Neuronal stem cell (in vitro differentiated cells): ENCODE measurements at places on chromosomes 1 and 21.

GRCh38 chr21:42356046-42356445 lies 5.3 kb upstream of the TFF2 start:
- H3K4me1 ChIP-seq = no peaks in the 10 kb centered on the region
- no peak for DNase-seq
- no peak overlapping the region for H3K27ac ChIP-seq
- no peaks in the 10 kb centered on the region for H3K27me3 ChIP-seq
- H3K4me3 ChIP-seq = no peak overlapping the region

GRCh38 chr1:8879464-8879921 lies 1.0 kb upstream of the ENO1 start:
- H3K36me3 ChIP-seq = peaks cover 29% of the 10 kb centered on the region
- no peak overlapping the region for H3K27ac ChIP-seq
- peak overlapping the region; percentile 83 for H3K4me3 ChIP-seq

- H3K27me3 ChIP-seq = no peaks in the 10 kb centered on the region
- no peaks in the 10 kb centered on the region for H3K4me1 ChIP-seq
- no peak for DNase-seq
- H3K27ac ChIP-seq = no peak overlapping the region
These were observed 13.3 kb downstream of the FNBP1L start for GRCh38 chr1:93461236-93461635.

DNA sequence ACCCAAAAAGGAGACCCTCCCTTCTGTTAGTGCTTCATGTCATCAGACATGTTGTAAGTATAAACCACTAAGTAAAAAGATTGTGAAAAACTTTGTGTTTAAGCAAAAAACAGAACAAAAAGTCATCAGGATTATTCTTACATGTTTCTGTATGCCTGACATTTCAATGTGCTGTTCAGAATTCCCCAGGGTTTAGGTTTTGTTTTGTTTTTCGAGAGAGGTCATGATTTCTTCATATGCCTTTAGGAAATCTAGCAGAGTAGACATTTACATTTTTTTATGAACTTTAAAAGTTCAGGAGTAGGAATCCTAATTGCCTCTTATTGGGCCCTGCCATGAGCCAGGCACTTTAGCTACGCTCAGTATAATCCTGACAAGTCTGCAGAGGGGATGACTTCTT lies 85.3 kb downstream of the VPS13D start:
- no peaks in the 10 kb centered on the region for H3K27me3 ChIP-seq
- H3K4me1 ChIP-seq = peaks cover 2% of the 10 kb centered on the region
- no peak overlapping the region for H3K27ac ChIP-seq

GRCh38 chr1:17892225-17892624 lies 137.1 kb downstream of the ACTL8 start:
- DNase-seq = no peak
- no peak overlapping the region for H3K4me3 ChIP-seq
- H3K36me3 ChIP-seq = no peaks in the 10 kb centered on the region
- no peak overlapping the region for H3K27ac ChIP-seq

GRCh38 chr1:24374891-24375786 lies 38.4 kb downstream of the STPG1 start:
- H3K4me3 ChIP-seq = no peak overlapping the region
- no peaks in the 10 kb centered on the region for H3K27me3 ChIP-seq
- peak; percentile 48 for DNase-seq
- no peaks in the 10 kb centered on the region for H3K36me3 ChIP-seq
- H3K27ac ChIP-seq = peak overlapping the region; percentile 71

- H3K27me3 ChIP-seq = no peaks in the 10 kb centered on the region
- no peaks in the 10 kb centered on the region for H3K4me1 ChIP-seq
These were observed 20.4 kb downstream of the USP33 start for GRCh38 chr1:77739235-77739634.

DNA sequence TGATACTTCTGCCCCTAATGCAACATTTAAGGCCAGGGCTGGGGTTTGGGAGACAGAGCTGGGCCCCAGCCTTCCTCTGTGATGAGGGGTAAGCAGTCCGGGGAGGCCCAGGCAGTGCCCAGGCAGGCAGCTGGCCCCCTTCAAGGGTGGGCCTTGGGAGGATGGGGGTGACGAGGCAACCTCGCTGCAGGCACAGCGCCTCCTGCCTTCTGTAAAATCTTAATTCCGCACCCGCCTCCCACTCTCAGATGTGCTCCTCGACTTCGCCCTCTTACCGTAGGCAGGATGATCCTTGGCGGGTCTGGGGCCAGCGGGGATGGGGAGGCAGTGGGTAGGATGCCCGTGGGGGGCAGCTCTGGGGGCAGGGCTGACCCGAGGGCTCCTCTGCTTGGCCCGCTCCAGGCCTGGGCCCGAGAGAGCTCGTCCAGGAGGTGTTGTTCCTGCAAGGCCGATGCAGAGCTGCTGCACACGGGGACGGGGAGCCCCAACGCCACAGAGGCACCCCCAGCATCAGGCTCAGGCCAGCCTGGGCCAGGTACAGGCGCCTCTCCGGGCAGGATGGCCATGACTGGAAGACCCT lies 9.1 kb downstream of the C21orf58 start:
- H3K36me3 ChIP-seq = peaks cover 94% of the 10 kb centered on the region
- no peaks in the 10 kb centered on the region for H3K4me1 ChIP-seq
- H3K27ac ChIP-seq = no peak overlapping the region
- DNase-seq = no peak

DNA sequence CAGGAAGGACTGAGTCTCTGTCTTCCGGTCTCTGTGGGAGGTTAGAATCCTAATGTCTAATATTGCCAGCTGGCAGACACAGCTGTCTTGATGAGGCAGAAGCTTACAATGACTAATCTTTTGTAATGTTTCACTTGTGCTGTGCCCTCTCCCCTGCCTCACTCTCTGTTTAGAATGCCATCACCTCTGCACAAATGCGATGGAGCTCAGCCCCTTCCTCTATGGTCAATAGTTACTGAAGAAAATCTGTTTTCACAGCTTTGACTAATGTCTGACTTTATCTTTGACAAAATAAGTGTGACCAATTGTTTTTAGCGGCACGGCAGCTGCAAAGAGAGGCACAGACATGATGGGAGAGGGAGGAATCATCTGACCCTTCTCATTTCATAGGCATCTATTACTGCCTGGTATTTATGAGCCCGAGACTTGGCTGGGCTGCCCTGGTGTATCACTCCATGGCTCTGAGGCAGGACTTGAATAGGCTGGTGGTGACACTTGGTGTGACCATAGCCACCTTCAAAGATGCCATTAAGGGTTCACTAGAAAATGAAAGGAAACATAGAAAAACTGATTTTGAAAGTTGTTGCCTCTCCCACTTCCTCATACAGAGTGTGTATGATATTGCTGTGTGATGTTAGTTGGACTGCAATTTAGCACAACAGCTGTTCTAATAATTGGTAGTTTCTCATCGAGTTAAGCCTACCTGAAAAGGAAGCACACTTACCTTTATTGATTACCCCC lies 163.2 kb upstream of the NBPF11 start:
- H3K4me3 ChIP-seq = no peak overlapping the region
- peaks cover 4% of the 10 kb centered on the region for H3K27me3 ChIP-seq
- no peaks in the 10 kb centered on the region for H3K36me3 ChIP-seq
- DNase-seq = no peak

DNA sequence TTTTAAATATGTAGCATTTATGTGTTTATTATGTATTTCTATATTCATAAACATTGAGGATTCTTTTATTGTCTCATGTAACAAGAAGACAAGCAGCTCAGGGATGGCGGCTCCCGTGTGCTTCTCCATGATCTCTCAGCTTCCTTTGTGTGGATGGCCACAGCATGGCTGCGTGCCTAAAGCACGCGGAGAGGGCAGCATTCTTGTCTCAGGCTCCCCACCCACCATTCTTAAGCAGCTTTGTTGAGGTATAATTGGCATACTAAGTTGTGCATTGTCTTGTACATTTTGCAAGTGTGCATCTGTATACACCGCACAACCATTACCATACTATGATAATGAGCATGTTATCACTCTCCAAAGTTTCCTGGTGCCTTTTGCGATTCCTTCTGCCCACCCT lies 81.6 kb downstream of the CAMTA1 start:
- DNase-seq = peak; percentile 30
- H3K4me3 ChIP-seq = no peak overlapping the region
- no peaks in the 10 kb centered on the region for H3K36me3 ChIP-seq
- no peak overlapping the region for H3K27ac ChIP-seq
- H3K27me3 ChIP-seq = no peaks in the 10 kb centered on the region

- H3K27ac ChIP-seq = no peak overlapping the region
- DNase-seq = no peak
- peak overlapping the region; percentile 57 for H3K4me3 ChIP-seq
- H3K27me3 ChIP-seq = peaks cover 88% of the 10 kb centered on the region
- no peaks in the 10 kb centered on the region for H3K36me3 ChIP-seq
These were observed 810 bp upstream of the HLX start for GRCh38 chr1:220878191-220879075.

DNA sequence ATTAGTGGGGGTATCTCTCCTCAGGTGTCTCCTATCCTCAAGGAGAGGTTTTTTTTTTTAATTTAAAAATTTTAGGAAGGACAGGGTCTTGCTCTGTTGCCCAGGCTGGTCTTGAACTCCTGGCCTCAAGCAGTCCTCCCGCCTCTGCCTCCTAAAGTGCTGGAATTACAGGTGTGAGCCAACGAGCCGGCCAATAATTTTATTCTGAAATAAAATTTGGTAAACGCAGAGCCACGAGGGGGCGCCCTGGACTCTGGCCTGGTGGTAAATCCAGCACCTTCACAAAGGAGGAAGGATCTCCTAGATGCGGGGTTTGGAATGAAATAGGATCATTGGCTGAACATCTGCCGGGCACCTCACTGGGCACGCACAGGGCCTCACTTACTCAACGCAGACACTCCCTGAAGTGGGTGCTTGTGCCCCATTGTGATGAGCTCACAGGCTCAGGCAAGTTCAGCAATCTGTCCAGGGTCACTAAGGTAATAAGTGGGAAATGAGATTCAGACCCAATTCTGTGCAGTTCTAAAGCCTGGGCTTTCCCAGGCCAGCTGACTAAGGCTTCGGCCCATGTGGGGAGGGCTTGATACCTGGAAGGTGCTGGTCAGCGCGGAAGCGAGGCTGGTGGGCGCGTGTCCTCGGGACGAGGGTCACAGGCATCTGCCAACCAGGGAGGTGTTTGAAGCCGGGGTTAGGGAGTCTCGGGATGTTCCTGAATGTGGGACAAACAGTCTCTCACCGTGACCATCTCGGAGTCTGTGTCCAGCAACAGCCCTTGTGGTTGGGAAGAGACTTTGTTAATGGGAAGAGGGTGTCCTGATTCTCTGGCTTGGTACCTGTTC lies 32.7 kb upstream of the ETV3 start:
- H3K36me3 ChIP-seq = no peaks in the 10 kb centered on the region
- peaks cover 38% of the 10 kb centered on the region for H3K27me3 ChIP-seq
- H3K27ac ChIP-seq = no peak overlapping the region
- H3K4me3 ChIP-seq = no peak overlapping the region

DNA sequence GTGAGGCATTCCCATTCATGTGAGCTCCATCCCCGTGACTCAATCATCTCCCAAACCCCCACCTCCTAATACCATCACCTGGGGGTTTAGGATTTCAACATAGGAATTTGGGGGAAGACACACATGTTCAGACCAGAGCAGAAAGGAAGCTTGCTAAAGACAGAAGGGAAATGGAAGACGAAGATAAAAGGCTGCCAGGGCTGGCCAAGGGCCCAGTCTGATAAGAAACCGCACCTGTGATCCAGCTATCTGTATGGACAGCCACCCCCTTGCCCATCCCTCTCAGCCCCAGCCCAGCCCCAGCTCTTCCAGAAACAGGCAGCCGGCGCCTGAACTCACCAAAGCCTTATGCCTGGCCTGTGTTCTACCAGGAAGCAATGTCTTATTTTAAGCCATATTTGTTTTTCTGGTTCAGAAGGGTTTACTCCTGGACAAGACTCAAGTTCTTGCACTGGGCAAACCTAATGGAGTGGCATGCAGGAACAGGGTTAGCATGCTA lies 198.4 kb upstream of the VAMP3 start:
- no peak overlapping the region for H3K4me3 ChIP-seq
- H3K36me3 ChIP-seq = no peaks in the 10 kb centered on the region
- no peak for DNase-seq

GRCh38 chr1:45843474-45843905 lies 40.1 kb downstream of the MAST2 start:
- no peak overlapping the region for H3K4me3 ChIP-seq
- H3K27me3 ChIP-seq = no peaks in the 10 kb centered on the region
- no peak overlapping the region for H3K27ac ChIP-seq

GRCh38 chr1:25653558-25653957 lies 37.0 kb downstream of the MAN1C1 start:
- DNase-seq = no peak
- no peaks in the 10 kb centered on the region for H3K27me3 ChIP-seq
- no peak overlapping the region for H3K4me3 ChIP-seq
- H3K36me3 ChIP-seq = no peaks in the 10 kb centered on the region

- H3K4me1 ChIP-seq = peaks cover 3% of the 10 kb centered on the region
- no peak overlapping the region for H3K4me3 ChIP-seq
- H3K36me3 ChIP-seq = no peaks in the 10 kb centered on the region
- peaks cover 11% of the 10 kb centered on the region for H3K27me3 ChIP-seq
- H3K27ac ChIP-seq = no peak overlapping the region
These were observed 6.6 kb downstream of the PADI2 start for GRCh38 chr1:17112496-17113236.

DNA sequence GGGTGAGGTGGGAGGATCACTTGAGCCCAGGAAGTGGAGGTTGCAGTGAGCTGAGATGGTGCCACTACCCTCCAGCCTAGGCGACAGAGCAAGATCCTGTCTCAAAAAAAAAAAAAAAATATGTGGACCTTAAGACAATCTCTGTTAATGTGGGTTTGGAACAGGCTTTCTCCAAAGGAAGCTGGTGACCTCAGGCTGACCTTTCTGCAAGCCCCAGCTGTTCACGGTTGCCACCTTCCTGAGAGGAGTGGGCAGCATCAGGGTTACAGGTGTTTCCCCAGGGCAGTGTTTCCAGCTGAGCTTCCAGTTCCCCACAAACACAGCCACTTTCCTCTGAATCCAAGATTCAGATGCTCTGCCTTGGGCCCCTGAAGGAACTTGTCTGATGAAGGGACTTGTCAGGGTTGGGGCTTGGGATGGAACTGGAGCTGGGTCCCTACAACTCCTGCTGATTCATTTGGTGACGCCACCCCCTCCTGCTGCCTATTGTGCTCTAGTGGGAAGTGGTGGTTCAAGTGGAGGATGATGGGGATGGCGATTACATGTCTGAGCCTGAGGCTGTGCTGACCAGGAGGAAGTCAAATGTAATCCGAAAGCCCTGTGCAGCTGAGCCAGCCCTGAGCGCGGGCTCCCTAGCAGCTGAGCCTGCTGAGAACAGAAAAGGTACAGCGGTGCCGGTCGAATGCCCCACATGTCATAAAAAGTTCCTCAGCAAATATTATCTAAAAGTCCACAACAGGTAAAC lies 1.9 kb downstream of the ZBTB48 start:
- peaks cover 6% of the 10 kb centered on the region for H3K36me3 ChIP-seq
- H3K27ac ChIP-seq = no peak overlapping the region
- peaks cover 27% of the 10 kb centered on the region for H3K4me1 ChIP-seq
- no peaks in the 10 kb centered on the region for H3K27me3 ChIP-seq
- no peak for DNase-seq
